ENCODE measurements at places on chromosomes 6 and 20. TPM values are rescaled to one million over a fixed set of nuclear protein-coding genes. Genes with fewer than 3 reads are reported as not detected.
A peak's percentile ranks its signal among the peaks of the same experiment; 100 is the strongest.

GRCh38 chr20:46089167-46089416 lies 670 bp downstream of the NCOA5 start:
- no peak for DNase-seq

SOX18 gene
- not detected for total RNA-seq

DNA sequence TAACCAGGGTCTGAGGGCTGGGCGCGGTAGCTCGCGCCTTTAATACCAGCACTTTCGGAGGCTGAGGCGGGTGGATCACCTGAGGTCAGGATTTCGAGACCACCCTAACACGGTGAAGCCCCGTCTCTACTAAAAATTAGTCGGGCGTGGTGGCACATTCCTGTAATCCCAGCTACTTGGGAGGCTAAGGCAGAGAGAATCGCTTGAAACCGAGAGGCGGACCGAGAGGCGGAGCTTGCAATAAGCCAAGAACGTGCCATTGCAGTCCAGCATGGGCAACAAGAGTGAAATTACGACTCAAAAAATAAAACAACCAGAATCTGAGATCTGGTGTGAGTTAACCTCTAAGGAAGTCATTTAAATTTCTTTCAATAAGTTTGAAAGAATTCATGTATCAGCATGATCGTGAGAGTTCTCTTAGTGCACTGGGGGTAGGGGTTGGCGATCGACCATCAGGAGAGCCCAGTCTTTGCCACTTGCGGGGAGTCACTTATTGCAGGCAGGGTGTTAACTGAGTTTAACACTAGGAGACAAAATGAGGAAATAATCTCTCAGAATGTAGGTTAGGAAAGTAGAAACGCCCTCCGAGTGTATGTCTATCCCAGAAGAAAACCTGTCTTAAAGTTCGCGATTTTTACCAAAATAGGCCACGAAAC lies 206.5 kb upstream of the ZNF184 start:
- no peak for DNase-seq

DNA sequence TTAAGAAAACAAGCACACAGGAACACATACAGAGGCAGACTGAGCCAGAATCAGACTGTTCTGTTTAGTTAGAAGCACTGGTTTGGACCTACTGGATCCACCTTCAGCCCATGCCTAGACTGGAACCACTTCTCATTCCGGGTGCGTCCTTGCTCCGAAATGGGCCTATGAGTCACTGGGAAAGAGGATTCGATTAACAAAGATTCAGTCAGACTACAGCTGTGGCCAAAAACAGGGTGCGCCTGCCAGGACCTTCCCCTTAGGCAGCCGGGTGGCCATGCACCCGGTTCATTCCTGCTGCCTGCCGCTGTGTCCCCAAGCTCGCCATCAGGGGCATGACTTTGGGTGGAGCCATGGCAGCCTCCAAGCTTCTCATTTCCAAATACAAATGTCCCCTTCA lies 14.5 kb upstream of the KCNK5 start:
- DNase-seq: no peak

COL21A1 gene
- total RNA-seq: 20.5 TPM

ASIP gene
- total RNA-seq: not detected

HLA-DQA2 gene
- total RNA-seq: 0.79 TPM

DNA sequence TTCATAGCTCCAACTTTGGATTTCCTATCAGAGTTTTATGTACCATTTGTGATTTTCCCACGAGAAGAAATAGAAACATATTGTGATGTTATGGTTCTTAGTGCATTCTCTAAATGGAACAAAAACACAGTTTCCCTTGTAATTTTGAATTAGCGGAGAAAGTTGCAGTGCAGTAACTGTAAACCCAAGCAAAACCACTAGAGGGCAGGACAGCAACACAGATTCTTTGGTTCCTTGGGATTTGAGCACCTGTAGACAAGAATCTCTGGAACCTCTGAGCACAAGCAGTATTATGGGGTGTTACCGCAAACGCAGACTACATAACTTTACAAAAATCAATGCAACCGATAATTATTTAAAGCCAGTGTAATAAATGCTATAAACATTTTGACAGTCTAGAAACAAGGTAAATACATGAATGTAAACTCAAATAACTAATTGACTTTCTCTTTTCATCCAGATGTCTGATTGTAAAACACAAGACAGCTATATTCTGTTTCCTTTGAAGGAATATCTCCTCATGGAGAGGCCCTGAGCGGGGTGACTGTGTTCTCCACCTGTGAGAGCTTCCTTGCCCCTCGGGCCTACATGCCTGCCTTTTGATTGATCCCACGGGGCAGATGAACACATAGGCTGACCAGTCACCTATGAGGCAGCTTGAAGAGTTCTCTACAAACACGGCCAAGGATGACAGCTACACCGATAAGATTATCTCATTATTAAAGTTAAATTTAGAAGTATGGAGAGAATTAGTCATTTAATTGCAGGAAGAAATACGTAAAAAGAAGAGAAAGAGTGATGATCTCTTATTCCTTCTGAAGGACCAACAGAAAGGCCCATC lies 67.5 kb upstream of the COL21A1 start:
- DNase-seq: no peak

DNA sequence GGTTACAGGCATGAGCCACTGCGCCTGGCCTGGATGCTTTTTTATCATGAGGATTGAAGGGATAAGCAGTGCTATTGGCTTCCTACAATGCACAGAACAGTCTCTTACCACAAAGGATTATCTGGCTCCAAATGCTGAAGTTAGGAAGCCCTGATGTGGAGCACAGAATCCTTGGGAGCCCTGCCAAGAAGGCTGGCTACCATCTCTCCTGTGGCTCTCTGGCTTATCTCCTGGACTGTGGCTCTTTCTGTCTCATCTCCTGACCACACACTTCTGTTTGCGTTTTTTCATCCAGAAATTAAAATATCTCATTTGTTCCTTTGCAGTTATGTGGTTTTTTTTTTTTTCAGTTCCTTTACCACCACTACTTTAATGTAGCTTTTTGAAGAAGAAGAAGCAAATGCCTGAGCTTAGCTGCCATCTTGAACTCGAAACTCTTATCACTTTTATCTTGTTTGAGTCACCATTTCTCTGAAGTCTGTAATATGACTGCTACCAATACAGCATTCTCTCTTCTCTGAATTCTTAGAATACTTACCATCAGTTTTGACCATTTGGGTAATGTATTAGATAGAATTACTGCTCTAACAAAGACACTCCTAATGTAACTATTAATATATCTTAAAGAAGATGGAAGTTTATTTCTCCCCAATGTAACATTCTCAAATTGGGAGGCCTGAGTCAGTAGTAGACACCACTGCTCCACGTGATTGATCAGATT lies 1044.7 kb downstream of the KIF16B start:
- no peak for DNase-seq

- peak; percentile 72 for DNase-seq
Observed at GRCh38 chr20:43507150-43508080, at the start of gene L3MBTL1. TSS of gene L3MBTL1 (plus strand) at chr20:43507697. CDS start at chr20:43513504, 5,807 bp downstream.

DNA sequence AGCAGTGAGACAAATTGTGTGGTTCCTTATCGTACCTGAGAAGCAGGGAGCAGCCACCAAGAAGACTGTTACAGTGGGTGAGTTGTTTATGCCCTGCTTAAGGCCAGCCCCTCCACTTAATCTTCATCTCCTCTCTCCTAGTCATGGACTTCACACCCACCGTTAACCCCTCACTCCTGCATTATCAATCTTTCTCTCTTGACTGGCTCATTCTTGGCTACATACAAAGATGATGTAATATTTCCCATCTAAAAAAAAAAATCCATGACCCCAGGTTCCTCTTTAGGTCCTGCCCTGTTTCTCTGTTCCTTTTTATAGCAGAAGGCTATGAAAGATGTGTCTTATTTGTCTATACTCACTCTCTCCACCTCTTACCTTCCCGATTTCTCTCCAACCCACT lies 72.4 kb downstream of the SHLD1 start:
- no peak for DNase-seq

- DNase-seq: no peak
Observed at GRCh38 chr6:51382847-51383246, 564.2 kb downstream of the TFAP2B start.

DNA sequence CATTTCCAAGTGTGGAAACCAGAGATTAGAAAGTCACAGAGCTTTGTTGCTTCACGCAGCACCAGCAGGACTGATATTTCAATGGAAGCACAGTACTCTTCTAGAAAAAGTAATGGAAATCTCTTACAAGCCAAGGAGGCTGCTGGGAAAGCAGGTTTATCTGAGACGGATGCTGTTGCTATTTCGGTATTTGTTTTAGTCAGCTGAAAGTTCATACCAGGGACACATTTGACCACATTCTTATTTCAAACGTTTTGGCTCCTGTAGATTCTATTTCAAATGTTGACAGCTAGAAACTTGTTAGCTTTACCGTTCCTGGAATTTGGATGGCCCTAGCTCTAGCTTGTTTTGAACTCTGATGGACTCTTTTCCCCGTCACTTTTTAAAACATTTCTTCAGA lies 3.7 kb upstream of the TMEM242 start:
- DNase-seq: no peak

- no peak for DNase-seq
Observed at GRCh38 chr6:139647016-139647415, 272.6 kb upstream of the CITED2 start.

PABPC1L gene
- total RNA-seq: 219 TPM

ROS1 gene
- 0.22 TPM for total RNA-seq

DNA sequence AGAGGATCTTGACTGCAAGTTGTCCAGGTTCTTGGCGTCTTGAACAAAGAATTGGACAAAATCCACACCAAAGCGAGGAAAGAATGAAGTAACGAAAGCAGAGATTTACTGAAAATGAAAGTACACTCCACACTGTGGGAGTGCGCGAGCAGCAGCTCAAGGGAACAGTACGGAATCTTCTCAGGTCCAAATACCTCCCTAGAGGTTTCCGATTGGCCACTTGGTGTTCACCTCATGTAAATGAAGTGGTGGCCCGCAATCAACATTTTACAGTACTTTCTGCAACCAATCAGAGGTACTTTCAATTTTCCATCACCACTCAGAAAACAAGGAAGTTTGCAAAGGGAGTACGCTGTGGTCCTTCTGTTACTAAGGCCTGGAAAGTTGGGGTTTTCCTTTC lies 122.4 kb downstream of the PTPRK start:
- no peak for DNase-seq

- DNase-seq: no peak
Observed at GRCh38 chr6:148745926-148746325, 904 bp upstream of the UST start.

DNA sequence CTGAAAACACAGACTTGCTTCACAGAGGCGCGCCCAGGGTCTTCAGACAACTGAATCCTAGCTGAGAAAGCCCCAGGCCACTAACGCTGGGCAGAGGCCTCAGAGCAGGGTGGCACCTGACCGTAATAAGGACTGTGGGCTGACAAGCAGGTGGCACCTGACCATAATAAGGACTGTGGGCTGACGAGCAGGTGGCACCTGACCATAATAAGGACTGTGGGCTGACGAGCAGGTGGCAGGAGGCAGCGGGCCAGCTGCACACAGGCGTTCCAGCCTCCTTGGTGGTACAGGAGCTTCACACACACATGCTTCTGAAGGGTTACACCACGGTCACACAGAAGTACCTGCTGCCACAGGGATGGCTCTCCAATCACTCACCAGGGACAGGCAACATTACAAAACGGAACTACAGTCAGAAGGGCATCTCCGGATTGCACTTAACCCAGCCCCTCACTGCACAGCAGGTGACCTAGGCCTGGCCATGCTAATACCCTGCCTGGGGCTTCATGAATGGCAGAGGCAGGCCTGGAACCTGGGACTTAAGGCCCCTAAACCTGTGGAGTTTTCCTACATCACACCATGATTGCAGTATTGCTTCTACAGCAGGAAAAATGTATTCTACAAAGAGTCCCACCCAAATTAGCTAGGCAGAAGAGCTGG lies 50.8 kb downstream of the PSMG4 start:
- DNase-seq: no peak

GGTLC1 gene
- total RNA-seq: not detected

- peak; percentile 57 for DNase-seq
Observed at GRCh38 chr20:61263084-61263695, 11.1 kb downstream of the CDH4 start.

DNA sequence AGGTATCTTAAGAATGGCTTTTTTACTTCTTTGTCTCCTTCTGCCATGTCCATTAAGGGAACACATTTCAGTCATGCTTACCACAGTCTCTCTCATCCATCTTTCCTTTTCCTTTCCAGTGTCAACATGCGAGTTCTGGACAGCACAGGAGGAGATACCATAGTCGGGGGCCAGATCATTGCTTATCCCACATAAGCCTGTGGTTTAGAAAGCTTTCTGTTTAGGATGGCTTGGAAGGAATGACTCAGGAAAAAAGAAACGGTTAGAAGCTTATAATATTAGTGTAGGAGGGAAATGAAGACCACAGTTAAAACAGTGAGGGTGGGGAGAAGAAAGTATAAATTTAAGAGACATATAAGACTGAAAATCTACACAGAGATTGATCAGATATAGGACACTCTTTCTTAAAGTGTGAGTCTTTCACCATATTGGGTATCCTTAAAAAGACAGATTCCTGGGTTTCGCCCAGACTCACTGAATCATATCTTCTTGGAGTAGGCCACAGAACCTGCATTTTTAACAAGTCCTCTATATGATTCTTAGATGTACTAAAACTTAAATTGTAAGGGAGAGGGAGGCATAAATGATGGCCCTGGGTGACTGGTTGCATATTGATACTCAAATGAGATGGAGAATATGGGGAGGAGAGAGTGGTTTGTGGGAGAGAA lies 36.1 kb downstream of the DSE start:
- no peak for DNase-seq

DNA sequence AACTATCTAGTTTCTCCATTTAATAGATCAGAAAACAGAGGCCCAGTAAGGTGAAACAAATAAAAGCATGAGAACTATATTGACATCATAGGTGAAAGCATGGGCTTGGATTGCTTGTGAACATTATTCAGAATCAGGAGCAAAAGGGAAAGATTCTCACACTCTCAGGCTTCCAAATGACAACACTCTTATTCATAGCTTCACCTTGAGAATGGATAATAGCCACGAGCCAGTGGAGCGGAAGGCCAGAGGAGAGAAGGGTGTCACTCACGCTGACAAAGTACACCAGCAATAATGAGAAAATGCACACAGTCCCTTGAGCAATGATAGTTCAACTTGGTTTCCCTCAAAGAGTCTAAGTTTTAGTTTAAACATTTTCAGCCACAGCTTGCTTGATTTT lies 339.0 kb downstream of the TPBG start:
- DNase-seq: no peak

- DNase-seq: no peak
Observed at GRCh38 chr6:168990019-168990751, 263.5 kb downstream of the THBS2 start.

TSHZ2 gene
- 22.9 TPM for total RNA-seq

- DNase-seq: no peak
Observed at GRCh38 chr6:148143771-148144170, 198.9 kb upstream of the SASH1 start.

- no peak for DNase-seq
Observed at GRCh38 chr6:6734479-6735465, 146.3 kb downstream of the LY86 start.

- DNase-seq: no peak
Observed at GRCh38 chr6:126199466-126199865, 140.4 kb upstream of the CENPW start.

GRCh38 chr20:11267762-11268335 lies 594.0 kb upstream of the JAG1 start:
- no peak for DNase-seq

- no peak for DNase-seq
Observed at GRCh38 chr20:20215976-20216727, 151.8 kb upstream of the INSM1 start.
